ENCODE measurements at places on chromosomes 3 and 15.

GRCh38 chr3:66322436-66322835 is 101.6 kb downstream of the SLC25A26 start:
- no peak for DNase-seq

DNA sequence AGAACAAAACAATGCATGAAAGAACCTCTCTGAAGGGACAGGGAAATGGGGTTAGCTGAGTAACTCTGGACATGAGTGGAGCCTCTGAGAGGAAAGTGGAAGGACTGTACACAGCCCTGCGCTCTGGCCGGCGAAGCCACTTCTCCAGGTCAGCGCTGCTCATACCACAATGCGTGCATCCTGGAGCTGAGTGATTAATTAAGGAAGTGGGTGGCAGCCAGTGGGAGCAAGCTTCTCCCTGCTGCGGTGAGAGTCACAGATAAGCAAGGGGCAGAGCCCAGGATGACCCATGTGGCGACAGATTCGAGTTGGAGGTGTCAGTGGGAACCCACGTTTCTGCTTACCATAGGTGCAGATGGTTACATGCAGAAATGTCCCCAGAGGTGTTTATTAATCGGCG is 48.0 kb downstream of the KLF15 start:
- DNase-seq: no peak

DNA sequence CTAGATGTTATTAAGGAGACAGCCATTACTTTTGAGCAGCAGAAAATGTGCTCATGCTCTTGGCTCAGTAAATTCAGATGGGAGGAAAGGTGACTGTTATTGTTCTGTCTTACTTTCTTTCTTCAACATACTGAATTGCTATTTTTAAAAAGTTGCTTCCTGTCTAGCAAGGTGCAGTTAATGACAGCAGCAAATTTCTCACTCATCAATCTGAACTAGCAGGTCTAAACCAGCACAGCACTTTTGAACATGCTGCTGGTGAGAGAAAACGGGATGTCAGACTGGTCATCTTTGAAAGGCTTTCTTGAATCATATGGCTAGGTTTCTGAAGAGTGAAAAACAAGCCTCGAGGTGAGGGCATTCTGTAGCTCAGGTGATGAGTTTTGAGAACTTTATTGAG is 384.7 kb downstream of the MFSD1 start:
- no peak for DNase-seq

GRCh38 chr3:157119369-157119951 is 40.5 kb downstream of the CCNL1 start:
- DNase-seq: no peak

DNA sequence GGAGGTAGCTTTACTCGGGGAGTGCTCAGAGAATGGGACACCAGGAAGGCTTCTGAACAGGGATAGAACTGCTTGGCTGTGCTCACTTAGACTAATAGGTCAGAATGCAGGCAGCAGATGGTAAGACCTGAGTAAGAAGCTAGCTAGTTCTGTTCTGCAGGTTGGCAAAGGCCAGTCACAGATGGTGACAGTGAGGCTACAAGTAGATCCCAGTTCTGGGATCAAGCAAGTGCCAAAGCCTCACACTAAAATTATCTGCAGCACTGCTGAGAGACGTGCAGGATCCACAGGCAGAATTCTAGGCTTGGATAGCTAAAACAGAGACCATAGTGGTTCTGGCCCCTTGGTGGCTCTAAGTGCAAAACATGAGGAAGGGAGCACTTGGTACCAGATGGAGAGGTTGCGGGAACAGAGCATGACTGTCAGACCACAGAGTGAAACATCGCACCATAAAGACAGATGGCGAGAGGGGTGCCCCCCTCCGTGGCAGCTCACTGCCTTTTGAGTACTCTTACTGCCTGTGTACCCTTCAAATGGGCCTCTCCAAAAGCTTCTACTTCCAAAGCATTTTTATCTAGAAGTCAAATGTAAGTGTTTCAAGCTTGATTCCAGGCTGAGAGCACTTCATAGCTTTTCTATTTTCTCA is 3.6 kb upstream of the GLCE start:
- DNase-seq: no peak

DNA sequence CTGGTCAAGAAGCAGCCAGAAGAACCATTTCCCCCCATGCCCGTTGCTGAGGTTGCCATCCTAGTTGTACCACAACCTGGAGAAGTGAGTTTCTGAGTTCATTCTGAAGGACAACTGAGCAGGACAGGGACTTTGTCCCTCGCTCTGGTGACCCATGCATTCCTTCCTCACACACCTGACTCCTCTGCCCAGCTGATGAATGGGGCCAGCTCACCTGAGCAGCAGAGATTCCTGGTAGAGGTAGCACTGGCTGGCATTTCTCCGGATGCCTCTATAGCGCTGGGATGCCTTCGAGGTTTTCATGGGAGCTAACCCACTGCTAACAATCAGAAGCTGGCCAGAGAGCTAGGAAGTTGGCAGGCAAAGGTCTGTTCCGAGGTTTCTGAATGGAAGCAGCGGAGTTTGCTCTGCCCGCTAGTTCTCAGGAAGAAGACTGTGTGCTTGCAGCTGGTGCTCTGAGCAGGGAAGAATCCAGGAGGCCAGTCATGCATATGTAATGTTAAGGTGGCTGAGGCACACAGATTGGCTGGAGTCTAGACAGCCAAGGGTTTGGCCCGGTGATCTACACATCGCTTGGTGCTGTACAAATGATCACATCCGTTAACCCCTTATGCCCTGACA is at the start of gene TMC3:
TSS of gene TMC3 (minus strand) at position 439 of the 621 bp plus-strand sequence. CDS start at position 303, 136 bp downstream.
- DNase-seq: no peak

DNA sequence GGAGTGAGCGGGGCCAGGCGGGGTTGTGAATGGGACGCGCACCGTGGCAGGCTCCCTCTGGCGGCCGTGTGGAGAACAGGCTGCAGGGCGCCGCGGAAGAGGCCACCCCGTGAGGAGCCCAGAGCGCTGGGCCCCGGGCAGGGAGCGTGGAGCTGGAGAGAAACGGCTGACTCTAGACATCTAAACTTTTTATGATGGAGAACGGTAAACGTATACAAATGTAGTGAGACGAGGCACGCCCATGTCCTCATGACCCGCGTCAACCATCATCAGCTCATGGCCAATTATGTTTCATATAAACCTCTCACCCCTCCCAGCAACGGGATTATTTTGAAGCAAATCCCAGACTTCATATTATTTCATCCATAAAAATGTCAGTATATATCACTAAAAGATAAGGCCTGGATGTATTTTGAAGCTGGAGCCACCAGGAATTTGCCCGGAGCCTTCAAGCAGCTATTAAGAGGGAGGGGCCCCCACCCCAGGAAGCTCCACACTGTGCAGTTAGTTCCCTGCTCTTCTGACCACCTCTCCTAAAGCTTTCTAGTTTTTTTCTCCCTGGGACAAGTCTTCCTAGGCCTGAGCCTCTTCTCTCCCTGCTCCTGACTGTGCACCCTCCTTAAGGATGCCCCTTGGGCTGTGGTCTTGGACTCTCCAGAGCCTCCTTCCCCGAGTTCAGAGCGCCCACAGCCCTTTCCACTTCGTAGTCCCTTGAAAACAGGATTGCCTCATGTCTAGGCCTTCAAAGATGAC is 149.5 kb downstream of the SMAD6 start:
- DNase-seq: peak; percentile 68

All from naive thymus-derived CD8-positive, alpha-beta T cell (primary cell).